ENCODE measurements at places on chromosomes 13 and 19. TPM values are rescaled to one million over a fixed set of nuclear protein-coding genes. Genes with fewer than 3 reads are reported as not detected.

KLK14 gene
- total RNA-seq: 0.75 TPM

FUT1 gene
- 0.59 TPM for total RNA-seq

ERFL gene
- 0.14 TPM for total RNA-seq

DNA sequence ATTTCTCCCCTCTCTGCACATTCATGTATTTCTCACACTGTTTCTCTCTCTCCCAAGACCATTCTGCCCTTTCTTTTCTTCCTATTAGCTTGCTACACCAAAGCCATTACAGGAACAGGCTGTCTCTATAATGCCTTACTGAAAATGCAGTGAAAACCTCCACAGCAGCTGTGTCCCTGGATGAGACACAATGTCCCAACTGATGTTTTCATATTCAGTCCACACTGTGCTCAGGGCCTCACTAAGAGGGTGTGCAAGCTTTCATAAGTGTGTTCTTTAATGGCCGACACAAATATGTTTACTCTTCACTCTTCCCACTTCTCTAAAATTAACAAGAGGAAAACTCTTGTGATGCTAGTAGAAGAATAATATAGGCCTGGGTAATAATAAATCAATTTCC lies 163.4 kb downstream of the KCTD12 start:
- peaks cover 4% of the 10 kb centered on the region for H3K36me3 ChIP-seq
- H3K27me3 ChIP-seq: no peaks in the 10 kb centered on the region
- H3K4me3 ChIP-seq: no peak overlapping the region
- no peak overlapping the region for H3K27ac ChIP-seq

DNA sequence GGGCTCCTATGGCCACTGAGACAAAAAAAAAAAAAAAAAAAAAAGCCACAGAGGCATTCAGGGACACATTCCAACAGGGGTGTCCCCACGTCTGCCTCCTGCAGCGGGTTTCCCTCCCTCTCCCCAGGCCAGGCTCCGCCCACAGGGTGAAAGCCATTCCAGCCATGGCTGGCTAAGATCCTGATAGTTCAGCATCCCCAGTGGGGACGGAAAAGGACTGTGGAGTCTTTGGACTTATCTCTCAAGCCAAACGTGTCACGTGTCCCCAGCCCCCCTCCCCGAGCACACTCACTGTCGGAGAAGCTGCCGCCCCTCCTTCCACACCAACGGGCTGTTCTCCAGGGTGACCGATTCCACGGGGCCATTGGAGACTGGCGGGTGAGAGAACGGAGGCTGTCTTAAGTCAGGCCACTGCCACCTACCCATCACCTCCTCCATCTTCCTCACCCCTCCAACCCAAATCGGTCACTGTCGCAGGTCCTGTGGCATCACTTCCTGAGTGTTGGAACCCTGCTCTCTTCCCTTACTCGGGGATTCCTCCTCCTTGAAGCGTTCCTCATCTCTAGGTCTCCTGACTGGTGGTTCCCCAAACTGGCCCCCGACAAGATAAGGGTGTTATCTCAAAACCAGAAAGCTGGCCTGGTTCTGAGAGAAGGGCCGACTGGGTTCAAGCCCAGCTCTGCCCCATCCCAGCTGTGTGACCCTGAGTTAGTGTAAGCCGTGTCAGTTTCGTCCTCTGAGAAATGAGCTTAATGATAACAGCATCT lies 9.1 kb upstream of the FKRP start:
- no peaks in the 10 kb centered on the region for H3K27me3 ChIP-seq
- no peaks in the 10 kb centered on the region for H3K36me3 ChIP-seq

DNA sequence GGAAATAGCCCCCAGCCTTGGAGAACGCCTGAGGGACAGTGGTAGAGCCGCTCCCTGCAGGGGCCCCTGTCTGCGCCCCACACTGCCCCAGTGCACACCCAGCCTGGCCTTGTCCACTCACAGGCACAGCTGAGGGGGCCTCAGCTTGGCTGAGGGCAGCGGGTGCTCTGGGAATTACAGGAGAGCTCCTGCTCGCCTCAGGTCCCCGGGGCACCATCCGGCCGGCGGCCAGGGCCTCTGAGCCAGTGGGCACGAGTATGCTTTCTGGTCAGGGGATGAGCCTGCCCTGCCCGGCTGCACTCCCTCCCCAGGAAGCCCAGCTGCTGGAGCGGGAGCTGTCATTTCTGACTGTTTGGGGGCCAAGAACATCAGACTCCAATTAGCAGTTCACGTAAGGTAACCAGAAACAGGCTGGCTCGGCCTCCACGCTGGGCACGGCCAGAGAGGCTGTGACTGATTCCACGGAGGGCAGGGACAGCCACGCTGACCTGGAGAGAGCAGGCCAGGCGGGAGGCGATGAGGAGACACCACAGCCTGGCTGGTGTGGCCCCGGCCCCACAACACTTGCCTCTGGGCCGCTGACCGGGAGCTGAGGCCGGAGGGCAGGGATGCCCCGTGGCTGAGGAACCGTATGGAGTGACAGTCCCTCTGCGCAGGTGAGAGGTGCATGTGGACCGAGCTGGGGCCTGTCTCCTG lies 15.4 kb downstream of the CEBPG start:
- no peak overlapping the region for H3K4me3 ChIP-seq
- no peaks in the 10 kb centered on the region for H3K27me3 ChIP-seq
- H3K36me3 ChIP-seq: no peaks in the 10 kb centered on the region
- H3K4me1 ChIP-seq: peaks cover 8% of the 10 kb centered on the region

GRCh38 chr19:49216071-49216470 lies 58.5 kb downstream of the TRPM4 start:
- no peak overlapping the region for H3K27ac ChIP-seq
- no peak for DNase-seq
- H3K4me1 ChIP-seq: no peaks in the 10 kb centered on the region
- H3K36me3 ChIP-seq: no peaks in the 10 kb centered on the region
- no peak overlapping the region for H3K4me3 ChIP-seq

DNA sequence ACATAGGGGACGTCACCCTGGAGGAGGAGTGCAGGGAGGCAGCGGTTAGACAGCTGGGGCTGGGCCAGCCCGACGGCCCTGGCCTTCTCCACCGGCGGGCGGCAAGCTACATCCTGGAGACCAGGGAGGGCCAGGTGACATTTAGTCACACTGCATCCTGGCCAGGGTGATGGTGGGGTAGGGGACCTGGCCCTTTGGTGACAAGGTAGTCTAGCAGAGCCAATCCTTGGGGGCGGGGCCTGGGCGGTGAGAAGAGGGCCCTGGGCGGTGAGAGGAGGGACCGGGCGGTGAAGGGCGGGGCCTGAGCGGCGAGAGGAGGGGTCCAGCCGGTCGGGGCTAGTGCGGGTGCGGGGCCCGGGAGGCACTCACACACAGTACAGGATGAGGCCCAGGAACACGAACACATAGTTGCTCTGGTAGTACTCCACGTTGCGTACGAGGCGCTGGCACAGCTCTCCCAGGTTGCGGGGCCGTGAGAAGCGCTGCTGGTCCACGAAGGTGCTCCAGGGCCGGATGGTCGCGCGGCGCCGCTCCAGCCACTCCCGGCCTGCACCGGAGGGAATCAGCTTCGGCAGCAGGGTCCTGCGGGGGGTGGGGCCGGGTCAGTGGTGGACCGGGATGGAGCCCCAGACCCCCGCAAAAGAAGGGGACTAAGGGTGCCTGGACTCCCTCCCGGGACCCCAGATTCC lies 610 bp downstream of the RABAC1 start:
- peak overlapping the region; percentile 91 for H3K4me3 ChIP-seq
- no peaks in the 10 kb centered on the region for H3K36me3 ChIP-seq
- no peaks in the 10 kb centered on the region for H3K27me3 ChIP-seq
- peaks cover 20% of the 10 kb centered on the region for H3K4me1 ChIP-seq

GRCh38 chr13:34765446-34766180 lies 176.5 kb upstream of the NBEA start:
- DNase-seq: no peak
- H3K4me1 ChIP-seq: no peaks in the 10 kb centered on the region
- H3K4me3 ChIP-seq: no peak overlapping the region
- no peak overlapping the region for H3K27ac ChIP-seq

DNA sequence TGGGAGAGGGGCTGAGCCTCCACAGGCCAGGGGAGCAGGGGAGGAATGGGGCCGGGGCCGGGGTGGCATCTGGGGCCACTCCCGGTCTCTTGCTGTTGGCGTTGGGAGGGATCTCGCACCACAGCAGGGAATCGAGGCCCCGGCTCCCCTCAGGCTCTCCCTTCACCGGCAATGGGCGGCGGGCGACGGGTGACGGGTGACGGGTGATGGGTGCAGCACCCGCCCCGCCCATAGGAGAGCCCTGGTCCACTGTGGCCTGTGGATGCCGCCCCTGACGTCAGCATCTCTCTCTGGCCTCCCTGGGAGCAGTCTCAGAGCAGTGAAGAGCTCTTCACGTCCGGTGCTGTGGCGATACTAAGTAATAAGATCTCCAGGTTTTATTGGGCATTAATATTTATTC lies 133.6 kb downstream of the KDM4B start:
- H3K27ac ChIP-seq: no peak overlapping the region
- H3K4me3 ChIP-seq: no peak overlapping the region
- H3K4me1 ChIP-seq: peaks cover 4% of the 10 kb centered on the region
- peaks cover 25% of the 10 kb centered on the region for H3K36me3 ChIP-seq

DNA sequence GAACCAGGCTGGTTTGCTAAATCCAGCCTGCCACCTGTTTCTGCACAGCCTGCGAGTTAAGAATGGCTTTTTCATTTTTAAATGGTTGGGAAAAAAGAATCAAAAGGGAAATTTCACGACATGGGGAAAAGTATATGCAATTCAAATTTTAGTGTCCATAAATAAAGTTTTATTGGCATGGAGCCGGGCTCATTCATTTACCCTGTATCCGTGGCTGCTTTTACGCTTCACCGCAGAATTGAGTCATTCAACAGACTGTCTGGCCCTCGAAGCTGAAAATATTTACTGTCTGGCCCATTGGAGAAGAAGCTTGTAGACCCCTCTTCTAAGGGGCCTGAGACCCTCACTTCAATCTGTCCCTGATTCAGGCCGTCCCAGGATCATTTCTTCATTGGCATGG lies 26.1 kb downstream of the IER2 start:
- H3K27ac ChIP-seq: peak overlapping the region; percentile 68
- H3K27me3 ChIP-seq: no peaks in the 10 kb centered on the region
- DNase-seq: no peak
- no peaks in the 10 kb centered on the region for H3K36me3 ChIP-seq
